ENCODE measurements at places on chromosomes 2 and 18.

DNA sequence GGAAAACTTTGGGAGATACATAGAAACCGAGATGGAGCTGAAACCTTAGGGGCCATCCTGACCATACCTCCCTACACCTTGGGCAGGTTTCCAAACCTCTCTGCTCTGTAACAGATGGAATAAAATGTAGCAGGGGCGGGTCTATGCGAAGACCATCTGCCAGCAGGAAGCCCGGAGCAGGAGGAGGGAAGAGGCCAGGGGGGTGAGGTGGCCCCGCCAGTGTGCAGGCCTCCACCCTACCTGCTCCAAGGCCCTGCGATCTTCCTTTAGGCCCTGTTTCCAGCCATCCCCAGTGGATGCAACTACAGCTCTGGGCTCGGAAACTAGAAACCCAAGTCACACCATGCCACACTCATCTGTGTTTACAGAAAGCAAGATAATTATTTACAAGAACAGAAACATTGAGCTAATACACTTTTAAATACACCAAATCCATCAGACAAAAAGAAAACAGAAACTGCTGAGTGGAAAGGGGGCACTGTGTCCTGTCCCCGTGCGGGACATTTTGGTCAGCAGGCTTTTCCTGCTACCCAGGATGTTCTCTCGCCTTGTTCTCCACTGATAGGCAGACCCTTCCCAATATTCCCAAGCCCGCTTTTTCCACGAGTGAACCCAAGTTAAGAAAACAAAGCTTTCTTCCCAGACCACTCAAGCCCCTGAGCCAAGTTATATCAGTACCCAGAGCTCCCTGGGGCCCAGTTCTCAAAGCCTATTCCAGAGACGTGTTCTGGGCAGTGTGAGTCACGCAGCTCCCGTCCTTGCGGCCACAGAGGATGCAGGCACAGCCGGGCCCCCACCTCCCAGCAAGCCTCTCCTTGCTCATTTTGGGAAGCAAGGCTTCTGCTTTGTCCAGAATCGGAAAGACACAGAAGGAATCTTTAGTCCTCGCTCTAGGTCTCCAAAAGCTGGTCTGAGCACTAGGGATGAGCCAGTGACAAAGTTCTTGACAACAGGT lies 17.3 kb downstream of the CIB4 start:
- peak; percentile 75 for DNase-seq

DNA sequence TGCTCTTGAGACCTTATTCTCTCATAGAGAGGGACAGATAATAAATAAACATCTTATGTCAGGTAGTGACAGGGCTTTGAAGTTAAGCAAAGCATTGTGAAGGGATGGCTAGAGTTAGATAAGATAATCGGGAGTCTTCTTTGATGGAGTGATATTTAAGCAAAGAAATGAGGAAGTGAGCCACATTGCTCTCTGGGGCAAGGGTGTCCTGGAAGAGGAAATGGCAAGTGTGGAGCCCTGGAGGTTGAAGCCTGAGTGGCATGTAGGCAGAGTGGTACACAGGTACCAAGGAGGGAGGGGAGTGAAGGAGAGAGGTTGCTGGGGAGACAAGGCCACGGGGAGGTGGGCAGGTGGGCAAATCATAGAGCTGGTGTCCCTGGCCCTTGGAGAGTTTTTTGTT lies 110.2 kb downstream of the CTAGE1 start:
- no peak for DNase-seq

GRCh38 chr18:79102886-79103285 lies 33.7 kb downstream of the ATP9B start:
- DNase-seq, result no peak

- DNase-seq, result no peak
Observed at GRCh38 chr2:161306919-161307318, 1.3 kb upstream of the PSMD14 start.

GRCh38 chr2:207048416-207048815 lies 109.1 kb downstream of the CPO start:
- no peak for DNase-seq

DNA sequence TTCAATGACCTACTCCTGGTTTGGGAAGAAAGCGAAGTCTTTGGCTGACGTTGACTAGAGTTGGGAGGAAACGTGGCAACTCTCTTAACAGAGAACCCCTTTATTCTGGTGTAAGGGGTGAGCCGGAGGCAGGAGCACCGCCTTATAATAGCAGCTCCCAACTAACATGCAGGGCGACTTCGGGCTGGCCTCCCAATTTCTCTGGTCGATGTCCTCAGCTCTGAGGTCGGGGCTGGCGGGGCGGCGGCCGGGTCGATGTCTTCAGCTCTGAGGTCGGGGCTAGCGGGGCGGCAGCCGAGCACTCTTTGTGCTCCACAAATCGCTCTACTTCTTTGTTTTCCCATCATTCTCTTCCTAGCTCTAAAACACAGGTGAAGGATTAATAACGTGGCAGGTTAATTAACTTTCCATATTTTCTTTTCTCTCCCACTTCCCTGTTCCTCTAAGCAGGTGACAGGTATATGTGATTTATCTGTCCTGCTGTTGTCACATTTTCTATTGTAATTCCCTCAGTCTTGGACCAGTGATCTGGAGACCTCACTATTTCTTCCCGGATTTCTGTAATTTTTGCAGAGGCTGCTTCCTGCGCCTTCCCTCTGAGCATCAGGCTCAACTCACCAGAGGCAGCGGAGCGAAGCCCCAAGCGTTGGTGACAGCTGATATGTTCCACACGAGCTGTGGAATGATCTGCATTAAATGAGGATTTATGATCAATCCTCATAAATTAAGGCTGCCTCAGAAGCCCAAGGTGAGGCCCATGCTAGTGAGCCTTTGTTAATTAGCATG lies 64.3 kb downstream of the ACKR3 start:
- DNase-seq, result no peak

DNA sequence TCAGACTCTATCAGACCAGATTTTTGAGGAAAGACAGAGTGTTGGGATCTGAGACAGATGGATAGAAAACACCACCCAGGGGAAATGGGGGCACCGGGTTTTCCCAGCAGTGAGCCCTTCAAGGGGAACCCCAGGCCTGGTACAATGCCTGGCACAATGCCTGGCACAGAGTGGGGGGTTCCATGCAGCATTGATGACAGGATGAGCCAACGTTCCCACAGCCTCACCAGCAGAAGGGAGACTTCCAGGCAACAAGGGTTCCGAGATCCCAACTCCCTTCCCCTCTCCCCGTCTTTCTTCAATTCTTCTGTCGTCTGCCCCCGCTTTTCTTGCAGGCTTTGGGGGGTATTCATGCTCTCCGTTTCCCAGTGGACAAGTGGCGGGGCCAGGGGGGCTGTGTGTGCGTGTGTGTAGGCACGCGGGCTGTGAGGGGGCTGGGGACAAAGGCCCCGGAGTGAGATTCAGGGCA lies 132.1 kb upstream of the HAAO start:
- no peak for DNase-seq

DNA sequence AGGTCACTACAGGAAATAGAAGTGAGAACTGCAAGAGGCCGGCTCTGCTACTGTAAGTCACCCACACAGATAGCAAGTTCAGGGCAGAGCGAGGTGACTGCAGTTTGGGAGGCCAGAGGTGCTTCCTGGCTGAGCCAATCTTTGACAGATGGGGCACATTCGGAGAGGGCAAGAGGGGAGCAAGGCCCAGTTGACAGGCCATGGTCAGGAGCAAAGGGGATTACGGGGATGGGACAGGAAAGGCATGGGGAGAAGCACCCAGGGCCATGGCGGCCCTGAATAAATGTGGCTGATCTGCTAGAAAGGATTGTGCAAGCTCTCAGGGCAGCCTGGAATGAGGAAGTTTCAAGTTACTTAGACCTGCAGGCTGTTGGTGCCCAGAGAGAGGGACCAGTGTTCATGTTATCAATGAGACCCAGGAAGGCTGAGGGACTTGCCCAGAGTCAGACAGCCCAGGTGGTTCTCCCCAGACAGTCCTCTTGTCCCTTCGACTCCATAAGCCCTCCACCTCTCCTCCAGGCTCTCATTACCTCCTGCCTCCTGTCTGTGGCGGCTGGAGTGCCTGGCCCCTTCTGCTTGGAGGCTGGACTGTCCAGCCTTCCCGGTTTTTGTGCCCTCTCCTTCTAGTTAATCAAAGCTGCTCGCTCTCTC lies 123.3 kb downstream of the CTIF start:
- DNase-seq, result peak; percentile 34

DNA sequence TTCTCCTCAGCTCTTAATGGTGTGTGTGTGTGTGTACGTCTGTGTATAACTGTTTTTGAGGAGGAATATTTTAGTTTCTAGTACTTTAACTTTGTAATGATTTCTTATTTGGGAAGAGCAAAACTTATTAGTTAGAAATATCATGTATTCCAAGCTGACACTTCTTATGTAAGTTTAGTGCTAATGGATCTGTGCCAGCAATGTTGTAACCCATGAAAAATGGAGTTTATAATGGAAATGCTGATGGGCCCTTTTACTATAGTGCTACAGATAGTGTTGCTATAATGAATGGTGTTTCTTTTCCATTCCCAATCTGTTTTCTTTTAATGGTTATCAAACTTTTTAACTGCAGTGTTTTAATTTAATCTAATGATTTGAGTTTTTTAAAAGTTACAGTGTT lies 49.8 kb upstream of the OTX1 start:
- no peak for DNase-seq

GRCh38 chr2:96556441-96557330 lies 20.1 kb downstream of the ARID5A start:
- DNase-seq, result peak; percentile 95
